Natural killer cell (primary cell): ENCODE measurements at places on chromosomes 12 and 14. TPM values are rescaled to one million over a fixed set of nuclear protein-coding genes. Genes with fewer than 3 reads are reported as not detected.
A peak's percentile ranks its signal among the peaks of the same experiment; 100 is the strongest.

Gene RDH16
- 2.3 TPM for total RNA-seq

GRCh38 chr12:21276826-21277225 is 57.9 kb downstream of the SLCO1A2 start:
- H3K36me3 ChIP-seq, result no peaks in the 10 kb centered on the region
- H3K27ac ChIP-seq, result no peak overlapping the region
- no peaks in the 10 kb centered on the region for H3K4me1 ChIP-seq
- no peak overlapping the region for H3K4me3 ChIP-seq

DNA sequence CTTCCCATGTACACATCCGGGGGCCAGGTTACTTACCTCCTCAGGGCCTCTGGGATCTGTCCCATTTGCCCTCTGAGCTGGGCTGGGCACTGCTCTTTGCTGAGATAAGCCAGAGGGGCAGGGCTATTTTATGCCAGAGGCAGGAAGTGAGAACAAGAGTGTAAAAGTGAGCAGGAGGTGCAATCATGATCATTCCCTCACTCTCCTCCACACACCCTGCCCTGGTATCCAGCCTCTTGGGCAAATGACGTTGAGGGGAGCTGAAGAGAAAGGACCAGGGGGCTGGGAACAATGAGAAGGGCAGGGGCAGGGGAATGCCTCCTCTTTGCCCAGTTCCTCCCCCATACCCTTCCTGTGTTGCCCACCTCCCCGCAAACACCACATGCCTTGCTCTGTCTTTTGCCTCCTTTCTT is 4.2 kb downstream of the LPAR5 start:
- no peaks in the 10 kb centered on the region for H3K36me3 ChIP-seq
- peak; percentile 53 for DNase-seq
- peak overlapping the region; percentile 87 for H3K27ac ChIP-seq
- H3K4me3 ChIP-seq, result peak overlapping the region; percentile 24
- H3K27me3 ChIP-seq, result no peaks in the 10 kb centered on the region
- peaks cover 82% of the 10 kb centered on the region for H3K4me1 ChIP-seq

DNA sequence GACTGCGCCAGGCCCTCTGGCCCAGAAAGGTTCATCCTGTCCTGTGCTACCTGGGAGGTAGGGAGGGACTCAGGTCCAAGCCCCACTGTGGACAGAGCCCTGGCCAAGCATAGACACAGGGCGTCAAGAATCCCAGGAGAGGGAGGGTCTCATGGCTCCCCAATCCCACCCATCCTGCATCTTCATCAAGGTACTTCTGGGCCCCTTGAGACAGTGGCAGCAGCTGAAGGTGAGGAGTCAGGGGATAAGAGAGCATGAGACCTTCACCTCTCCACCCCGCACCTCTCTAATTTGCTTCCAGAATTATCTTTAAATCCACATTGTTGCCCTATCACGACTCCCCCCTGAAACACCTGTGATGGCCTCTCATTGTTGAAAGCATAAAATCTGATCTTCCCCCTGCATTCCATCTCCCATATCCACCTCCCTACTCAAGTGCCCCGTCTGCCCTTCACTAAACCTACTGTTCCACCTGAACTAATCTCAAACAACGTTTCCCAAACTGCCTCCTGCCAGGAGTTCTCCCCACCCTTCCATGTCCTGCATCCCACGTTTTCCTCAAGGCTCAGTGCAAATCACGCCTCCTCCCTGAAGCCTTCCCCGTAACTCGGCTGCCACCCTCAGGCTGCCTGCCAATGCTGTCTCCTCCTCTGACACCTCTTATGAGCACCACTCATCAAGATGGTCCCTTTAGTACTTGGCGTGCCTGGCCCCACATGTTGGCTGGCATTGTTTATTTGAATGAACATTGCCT is 27.1 kb downstream of the KRT18 start:
- peaks cover 2% of the 10 kb centered on the region for H3K4me1 ChIP-seq
- H3K27ac ChIP-seq, result no peak overlapping the region
- H3K27me3 ChIP-seq, result peaks cover 5% of the 10 kb centered on the region

- H3K27ac ChIP-seq, result no peak overlapping the region
- H3K36me3 ChIP-seq, result no peaks in the 10 kb centered on the region
- DNase-seq, result no peak
- H3K4me3 ChIP-seq, result no peak overlapping the region
These were observed 933.9 kb downstream of the SLC16A7 start for GRCh38 chr12:60529723-60530122.

DNA sequence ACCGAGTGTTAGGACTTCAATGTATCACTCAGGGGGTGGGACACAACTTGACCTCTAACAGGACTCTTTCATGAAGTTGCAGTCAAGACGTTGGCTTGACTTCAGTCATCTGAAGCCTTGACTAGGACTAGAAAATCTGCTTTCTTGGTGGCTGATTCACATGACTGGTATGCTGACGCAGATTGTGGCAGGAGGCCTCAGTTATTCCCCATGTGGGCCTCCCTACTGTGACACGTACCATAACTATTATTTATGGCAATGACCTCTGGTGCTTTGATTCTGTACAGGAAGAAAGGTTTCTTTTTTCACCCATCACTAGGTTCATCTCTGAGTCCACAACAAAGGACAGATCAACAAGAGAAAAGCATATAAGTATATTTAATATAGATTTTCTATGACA is 270.4 kb downstream of the NEDD1 start:
- H3K4me1 ChIP-seq, result no peaks in the 10 kb centered on the region
- H3K36me3 ChIP-seq, result no peaks in the 10 kb centered on the region
